Posterior cingulate gyrus (tissue), 11 donors: ENCODE measurements at places on chromosomes 12 and 14.
A peak's percentile ranks its signal among the peaks of the same experiment; 100 is the strongest.

DNA sequence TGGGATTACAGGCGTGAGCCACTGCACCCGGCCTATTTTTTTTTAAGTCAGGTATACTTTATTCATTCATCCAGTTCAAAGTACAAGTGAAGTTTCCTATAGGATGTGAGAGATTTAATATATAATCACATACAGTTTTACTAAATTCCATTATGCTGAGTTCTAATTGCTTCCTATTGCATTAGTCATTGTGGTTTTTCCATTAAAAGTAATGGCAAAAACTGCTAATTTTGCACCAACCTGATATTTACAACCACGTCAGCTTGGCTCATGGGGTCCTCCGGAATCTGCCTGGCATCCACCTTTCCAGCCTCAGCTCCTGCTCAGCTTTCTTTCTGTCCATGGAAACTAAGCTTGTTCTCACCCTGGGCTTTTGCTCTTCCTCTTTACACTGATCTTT, 67.0 kb upstream of the CSRP2 start:
- no peak for DNase-seq

DNA sequence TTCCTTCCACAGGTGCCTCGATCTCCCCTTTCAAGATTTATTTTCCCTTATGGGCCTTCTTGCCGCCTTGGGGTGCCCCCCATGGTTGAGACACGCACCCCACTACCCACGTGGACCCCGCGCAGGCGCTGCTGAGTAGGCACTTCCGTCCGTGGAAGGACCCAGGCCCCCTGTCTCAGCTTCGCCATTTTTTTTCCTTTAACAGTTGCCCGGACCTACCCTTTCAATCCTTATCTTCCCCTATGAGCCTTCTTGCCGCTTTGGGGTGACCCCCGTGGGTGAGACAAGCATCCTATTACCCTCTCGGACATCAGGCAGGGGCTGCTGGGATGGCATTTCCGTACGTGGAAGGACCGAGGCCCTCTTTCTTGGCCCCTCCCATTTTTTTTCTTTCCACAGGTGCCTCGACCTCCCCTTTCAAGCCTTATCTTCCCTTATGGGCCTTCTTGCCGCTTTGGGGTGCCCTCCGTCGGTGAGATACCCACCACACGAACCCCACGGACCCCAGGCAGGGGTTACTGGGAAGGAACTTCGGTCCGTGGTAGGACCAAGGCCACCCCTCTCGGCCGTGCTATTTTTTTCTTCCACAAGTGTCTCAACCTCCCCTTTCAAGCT, 268.2 kb downstream of the ALG10 start:
- no peak for DNase-seq

- no peak for DNase-seq
These were observed 216.0 kb upstream of the DAAM1 start for GRCh38 chr14:58972233-58973017.

DNA sequence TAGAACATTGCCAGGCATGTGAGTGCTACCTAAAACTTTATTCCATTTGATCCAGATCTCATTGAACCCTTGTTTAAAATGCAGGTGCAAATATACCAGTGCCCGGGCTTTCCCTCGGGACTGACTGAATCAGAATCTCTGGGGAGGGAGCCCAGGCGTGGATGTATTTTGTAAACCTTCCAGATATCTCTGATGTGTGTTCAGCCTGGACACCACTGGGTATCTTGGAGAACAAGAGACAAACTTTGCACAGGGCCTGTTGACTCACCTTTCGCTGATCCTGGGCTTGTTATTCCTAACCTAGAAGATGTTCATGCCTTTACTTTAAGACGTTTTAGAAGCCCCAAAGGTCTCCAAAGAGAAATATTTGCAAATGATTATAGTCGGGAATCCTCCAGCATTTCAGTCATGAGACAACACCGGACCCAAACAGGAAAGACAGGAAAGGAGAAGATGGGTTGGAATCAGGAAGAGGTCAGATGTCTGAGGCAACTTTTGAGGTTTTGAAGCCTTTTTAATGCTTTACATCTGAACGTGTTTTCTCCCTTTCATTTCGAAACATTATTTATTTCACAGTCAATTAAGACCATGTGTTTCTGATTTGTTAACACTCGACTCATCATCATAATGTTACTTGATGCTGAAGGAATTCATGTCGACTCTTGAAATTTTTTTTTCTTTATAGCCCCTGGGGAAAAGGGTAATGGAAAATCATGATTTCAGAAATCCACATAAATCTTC, 118.6 kb downstream of the PLXNC1 start:
- DNase-seq: no peak

- no peak for DNase-seq
These were observed 4.1 kb upstream of the SLC7A7 start for GRCh38 chr14:22819151-22819988.

GRCh38 chr14:43039881-43040280, 1433.2 kb downstream of the LRFN5 start:
- DNase-seq: no peak

DNA sequence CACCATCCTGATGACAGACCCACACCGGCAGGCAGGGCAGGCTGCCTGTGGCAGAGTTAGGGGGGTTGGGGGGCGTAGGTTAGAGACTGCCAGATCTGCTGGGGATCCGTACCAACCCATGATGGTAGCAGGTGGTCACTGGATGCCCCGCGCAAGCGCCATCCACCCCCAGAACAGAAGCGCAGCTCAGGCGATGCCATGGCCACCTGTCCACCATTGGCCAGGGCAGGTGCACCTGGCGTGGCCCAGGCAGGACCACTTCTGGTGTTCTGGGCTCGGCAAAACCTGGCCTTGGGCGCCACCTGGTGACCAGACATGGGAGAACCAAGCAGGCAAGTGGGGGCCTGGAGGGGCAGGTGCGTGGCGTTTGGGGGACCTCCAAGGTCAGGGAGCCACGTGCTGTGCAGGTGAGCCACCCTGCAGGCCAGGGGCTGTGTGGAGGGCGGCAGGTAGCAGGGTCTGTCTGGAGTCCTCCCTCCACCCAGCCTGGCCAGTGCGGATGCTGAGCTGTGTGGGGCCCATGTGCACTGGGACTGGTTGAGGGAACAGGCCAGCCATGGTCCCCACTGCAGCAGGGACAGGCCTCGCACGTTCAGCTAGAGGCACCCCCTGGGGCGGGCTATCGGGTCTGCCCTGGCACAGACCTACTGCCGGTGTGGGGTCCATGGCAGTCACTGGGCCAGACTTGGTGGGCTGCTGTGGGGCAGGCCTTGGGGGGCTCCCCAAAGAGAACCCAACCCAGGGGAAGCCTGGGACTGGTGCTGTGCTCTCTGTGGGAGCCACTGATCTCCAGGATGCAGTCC, 15.6 kb downstream of the BAG5 start:
- DNase-seq: peak; percentile 89

GRCh38 chr12:823028-823698, 70.8 kb downstream of the WNK1 start:
- DNase-seq: no peak

DNA sequence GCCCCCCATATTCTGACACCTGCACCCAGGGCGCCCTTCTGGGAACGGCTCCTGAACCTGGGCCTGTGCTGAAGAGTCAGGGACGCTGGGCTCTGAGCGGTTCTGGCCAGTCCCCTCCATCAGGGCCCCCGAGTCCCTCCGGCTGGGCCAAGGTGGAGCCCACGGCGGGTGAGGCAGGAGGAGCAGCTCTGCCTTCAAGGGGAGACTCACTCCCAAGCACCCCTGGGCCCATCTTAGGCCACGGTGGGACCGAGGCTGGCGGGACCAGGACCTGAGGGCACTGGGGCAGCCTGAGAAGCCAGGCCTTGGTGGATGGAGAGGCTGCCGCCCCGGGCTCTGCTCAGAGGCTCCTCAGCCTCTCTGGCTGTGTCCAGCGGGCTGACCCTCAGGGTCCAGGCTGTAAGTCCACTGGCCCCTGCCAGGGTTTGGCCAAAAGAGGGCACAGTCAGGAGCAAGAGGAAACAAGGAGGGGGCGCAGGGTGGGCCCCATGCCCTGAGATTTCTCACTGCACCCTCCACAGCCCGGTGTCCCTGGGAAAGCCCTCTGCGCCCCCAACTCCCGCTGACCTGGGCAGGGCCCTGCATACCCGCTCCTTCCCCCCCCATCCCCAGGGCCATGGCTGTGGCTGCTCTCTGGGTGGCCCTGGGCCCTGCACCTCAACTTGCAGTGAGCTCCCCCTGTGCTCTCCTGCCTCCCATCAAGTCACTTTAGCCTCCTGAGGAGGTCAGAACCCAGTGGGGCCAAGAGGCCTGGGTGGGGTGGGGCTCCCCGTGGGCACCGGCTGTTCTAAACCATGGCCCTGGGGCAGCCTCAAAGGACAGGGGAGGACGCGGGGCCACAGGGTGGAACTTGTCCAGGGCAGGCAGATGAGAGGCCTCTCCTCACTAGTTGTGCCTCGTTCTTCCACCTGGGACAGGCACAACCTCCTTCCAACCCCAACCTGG, 266.4 kb upstream of the SFSWAP start:
- no peak for DNase-seq

DNA sequence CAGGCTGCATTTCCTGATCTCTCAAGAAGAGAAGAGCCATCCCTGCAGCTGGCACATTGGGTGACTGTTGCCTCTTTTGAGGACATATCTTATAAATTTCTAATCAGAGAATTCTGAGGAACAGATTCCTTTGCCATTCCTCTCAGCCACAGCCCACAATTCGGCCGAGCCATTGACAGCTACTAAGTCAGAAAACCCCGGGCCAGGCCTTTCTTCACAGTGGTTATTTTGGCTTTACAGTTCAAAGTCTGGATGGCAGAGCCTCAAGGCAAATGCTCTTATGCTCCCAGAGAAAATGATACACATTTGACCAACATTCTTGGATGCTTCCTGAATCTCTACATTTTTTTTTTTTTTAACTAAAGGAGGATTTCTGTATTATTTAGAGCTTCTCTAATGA, 138.4 kb upstream of the FRMD6 start:
- no peak for DNase-seq

DNA sequence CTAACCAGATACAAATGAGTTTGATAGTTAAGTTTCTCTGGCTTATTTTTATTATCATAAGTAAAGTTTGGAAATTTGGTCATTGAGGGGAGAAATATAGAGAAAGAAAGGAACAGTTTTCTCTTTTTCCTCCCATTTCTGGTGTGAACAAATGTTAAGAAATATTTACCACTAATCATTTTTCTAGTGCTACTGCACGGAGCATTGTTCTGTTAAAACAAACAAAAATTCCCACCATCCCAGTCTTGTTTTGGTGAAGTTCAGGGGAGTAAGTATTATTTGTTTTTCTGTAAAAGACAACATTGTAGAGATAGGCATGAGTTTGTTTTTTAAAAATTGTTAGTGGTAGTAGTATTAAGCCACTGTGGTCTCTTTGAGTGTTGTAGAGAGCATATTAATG, 135.3 kb downstream of the FGD4 start:
- DNase-seq: no peak

DNA sequence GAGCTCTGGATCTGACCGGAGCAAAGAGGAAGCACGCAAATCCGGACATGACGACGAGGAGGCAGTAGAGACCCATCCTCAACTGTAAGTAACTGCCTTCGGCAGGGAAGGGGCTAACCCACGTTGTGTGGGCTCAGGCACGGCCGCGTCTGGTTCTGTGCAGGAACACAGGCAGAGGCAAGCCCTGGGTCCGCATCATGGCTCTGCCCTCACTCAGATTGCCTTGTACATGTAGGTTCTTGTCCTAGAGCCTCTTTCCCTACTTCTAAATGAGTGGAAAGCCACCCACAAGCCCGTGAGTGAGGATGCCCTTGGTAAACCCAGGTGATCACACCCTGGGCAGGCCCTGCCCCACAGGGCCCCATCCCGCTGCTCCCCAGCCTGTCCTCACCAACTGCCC, 8.9 kb upstream of the RPLP0 start:
- DNase-seq: no peak

DNA sequence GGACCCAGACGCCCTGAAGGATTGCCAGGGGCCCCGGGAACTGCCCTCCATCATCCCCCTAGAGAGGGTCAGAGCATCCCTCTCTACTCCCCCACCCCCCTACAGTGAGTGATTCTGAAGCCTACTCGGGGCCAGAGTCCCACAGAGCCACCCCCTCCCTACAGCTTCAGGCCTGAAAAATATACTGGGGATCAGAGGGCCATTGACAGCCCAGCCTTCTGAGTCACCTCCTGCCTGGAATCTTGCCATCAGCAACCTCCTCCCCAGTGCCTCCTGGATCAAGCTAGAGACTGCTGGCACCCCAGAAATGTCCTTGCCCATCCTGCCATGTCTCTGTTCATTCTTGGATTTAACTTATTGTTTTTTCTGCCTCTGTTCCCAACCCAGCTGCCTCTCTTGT, 21.7 kb upstream of the MIA2 start:
- no peak for DNase-seq

DNA sequence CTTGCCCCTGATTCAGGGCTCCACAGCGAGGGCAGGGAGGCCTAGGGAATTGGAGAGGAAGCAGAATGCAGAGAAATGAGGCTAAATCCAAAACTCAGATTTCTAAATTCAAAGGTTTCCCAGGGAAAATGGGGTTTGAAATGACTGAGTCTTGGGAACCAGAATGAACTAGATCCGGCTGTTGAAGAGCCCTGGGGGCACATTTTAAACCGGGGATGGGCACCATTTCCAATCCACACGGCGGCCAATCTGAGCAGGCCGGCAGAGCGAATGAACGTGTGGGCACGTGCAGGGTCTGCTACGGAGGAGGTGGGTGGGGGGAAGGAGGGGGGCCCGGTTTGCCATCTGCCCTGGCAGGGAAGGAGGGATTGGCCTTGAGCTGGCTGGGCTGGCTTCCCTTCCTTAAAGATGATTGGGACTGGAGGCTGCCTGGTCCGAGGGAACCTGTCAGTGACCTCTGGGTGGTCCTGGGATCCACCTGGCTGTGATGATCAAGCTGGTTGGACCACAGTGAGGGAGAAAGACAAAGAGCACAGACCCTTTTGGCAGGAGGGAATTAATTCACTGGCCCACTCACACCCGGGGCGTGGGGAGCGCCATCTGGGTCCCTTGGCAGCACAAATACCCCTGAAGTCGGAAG, 161.0 kb downstream of the RBM19 start:
- DNase-seq: no peak

GRCh38 chr14:96303981-96304380, 48.0 kb downstream of the BDKRB1 start:
- DNase-seq: no peak
